ENCODE measurements at places on chromosomes 1 and 21.
A peak's percentile ranks its signal among the peaks of the same experiment; 100 is the strongest.

- no peak for DNase-seq
Measured at GRCh38 chr1:3501856-3502640, 47.6 kb downstream of the ARHGEF16 start.

DNA sequence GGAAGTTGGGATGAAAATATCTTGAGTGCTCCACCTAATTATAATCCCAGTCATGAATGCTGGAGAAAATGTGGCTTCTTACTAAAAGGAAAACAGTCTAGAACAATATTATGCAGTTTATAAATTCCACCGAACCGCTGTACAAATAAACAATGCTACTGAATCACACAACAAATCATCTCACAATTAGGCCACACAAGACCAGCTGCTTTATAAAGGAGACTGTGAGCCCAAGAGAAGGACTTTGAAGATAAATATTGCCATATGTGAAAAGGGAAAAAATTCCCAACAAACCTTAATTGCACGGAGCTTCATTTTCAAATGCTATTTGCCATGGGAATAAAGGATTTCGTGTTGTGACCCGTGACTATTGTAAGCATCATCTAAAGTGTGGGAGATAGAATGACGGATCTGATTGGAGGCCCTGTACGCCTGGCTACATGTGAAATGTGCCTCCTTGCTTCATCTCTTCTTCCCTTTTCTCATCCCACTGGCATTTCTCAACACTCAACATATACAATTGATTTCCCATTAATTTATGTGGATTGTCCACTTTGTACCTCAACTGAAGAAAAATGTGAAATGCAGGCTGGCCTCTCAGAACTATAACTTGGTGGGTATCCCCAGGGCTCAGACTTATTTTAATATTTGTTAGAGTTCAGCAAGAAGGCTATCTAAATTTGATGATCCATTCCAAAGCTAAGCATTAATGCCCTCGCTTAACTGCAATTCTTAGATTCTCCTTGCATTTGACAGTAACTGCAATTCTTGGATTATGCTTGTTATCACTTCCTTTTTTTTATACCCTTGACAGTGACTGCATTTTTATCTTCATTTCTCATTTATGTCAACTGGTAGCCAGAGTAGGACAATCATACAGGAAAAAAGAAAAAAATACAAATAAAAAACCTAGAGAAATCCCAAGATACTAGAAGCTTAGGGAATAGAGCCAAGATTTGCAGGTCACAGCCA, 122.3 kb downstream of the TGFB2 start:
- peak; percentile 59 for DNase-seq

DNA sequence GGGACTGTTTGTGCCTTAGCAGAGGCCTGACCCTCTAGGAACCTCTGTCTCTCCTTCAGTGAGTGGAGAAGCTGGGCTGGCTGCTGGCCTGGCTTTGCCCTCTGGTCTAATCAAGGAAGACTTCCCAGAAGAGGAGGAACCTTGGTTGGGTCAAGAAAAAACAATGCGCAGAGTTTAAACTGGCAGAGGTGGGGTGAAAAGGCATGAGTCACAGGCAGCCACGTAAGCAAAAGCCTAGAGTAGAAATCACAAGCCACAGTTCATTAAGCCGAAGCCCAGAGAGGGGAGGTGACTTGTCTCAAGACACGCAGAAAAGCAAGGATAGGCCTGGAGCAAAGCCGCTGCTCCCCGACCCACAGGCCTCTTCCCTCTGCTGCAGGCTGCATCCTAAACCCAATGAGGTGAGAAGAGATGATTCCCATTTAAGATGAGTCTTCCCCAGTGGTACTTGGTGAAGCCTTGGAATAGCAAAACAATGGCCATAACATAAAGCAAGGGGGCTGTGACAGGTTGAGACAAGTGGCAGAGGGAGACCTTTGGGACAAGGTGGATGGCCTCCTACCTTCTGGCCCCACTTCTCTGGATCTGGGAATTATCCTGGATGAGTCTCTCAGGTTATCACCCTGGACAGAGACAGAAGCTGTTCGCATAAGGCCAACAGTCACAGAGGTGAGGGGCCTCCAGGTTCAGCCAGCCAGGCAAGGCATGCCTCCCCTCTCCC, 7.7 kb downstream of the PDZK1IP1 start:
- DNase-seq, result no peak

DNA sequence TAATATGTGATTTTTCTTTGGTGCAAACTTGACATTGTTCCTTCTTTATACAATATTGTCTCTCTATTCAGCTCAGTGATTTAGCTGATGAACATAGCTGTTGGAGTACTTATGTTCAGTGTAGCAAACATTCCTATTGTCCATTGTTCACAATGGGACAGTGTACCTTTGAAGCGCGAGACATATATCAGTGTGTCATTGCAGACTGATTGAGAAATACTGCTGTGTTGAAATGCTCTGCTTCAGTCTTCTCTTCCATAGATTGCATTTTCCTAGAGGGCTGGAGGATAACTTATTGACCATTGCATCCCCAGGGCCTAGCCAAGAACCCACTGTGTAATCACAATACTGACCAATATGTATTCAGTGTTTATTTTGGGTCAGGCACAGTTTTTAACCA, 46.5 kb downstream of the HLX start:
- no peak for DNase-seq

- DNase-seq, result peak; percentile 44
Measured at GRCh38 chr1:9371391-9371935, 78.8 kb downstream of the SPSB1 start.

GRCh38 chr1:24027838-24028468, 47.8 kb upstream of the SRSF10 start:
- no peak for DNase-seq

DNA sequence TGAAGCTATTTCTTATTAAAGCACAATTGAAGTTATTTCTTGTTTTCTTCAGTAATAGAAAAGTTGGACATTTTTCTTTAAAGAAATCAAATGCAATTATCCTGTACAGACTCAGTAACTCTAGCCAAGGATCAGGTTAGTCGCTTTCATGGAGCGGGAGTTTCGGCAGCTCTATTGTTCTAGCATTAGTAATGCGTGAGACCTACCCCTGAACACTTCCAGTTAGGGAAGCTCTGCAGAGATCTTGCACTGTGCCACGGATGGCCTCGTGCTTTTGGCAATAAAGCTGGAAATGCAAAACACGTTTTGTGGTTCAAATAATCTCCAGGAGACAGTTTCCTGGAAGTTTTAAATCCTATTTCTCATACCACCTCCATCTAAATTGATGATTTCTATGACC, 488.4 kb downstream of the SETD4 start:
- no peak for DNase-seq

DNA sequence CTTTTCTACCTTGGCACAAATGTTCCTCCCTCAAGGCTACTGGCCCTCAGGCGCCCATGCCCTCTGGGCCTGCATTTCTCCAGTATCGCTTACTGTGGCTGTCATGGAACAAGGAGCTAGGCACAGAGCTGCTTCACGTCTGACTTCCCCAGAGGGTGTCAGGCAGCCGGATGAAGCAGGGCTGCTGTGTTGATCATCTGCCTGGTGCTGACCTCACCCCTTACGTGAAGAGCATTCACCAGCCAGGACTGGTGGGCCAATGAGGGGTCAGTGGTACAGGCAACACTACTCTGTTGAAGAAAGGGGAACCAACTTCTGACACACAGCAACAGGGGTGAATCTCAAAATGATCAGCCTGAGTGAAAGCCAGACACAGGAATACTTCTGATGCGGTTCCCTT, 215.5 kb upstream of the GALNT2 start:
- DNase-seq, result no peak

DNA sequence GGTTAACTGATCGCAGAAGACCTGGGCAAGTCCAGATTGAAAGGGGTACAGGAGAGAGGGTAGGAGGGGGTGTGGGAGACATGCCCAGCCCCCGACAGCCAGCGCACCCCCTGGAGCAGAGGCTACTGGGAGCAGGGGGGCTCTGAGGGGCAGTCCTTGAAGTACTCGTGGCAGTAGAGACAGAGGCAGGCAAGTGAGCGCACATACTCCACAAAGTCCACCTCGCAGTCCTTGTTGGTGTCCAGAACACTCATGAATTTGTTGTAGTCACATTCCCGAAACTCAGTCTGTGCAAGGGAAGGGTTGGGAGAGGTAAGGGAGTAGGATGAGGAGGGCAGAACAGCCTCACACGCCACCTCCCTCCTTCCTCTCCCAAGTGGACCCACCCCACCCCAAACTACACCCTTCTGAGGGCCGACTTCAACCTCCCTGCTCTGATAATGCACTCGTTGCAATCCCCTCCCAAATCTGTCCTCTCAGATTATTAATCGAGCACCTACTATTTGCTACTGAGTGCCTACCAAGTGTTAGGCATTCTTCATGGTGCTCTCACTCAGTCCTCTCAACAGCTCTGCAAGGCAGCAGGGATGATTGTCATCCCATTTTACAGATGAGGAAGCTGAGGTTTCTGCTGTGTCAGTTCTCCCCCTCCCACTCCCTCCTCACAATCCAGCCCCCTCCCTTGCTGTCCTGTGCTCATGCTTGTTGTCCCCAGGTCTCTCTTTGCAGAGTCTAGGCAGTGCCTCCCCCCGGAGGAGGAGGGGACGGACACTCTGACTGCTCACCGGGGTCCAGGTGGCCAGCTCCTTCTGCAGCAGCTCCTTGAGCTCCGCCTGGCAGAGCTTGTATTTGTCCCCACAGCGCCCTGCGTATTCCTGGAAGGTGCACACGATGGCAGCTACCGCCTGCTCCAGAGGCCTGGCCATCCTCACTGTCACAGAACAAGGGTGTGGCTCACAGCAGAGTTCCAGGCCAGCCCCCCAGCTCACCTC, 1.2 kb downstream of the S100A3 start:
- no peak for DNase-seq

GRCh38 chr1:111672331-111672730, 52.7 kb downstream of the RAP1A start:
- DNase-seq, result peak; percentile 4

DNA sequence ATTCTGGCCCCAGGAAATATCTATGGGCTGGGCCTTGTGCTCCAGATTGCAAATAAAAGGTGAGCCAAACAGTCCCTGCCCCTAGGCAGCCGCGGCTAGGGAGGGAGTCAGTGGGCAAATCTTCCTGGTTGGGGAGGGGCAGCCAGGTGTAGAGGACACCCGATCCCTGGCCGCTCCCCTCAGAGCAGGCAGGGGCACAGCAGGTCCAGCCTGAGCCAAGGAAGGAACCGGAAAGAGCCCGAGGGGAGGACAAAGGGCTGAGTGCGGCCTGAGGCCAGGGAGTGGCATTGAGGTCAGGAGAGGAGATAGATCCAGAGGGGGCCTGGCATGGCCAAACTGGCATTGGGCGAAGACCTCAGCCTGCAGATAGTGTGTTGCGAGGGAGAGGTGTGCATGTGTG, 36.6 kb upstream of the ARF1 start:
- no peak for DNase-seq

- DNase-seq, result no peak
Measured at GRCh38 chr1:30125021-30125820, 598.2 kb downstream of the MATN1 start.

DNA sequence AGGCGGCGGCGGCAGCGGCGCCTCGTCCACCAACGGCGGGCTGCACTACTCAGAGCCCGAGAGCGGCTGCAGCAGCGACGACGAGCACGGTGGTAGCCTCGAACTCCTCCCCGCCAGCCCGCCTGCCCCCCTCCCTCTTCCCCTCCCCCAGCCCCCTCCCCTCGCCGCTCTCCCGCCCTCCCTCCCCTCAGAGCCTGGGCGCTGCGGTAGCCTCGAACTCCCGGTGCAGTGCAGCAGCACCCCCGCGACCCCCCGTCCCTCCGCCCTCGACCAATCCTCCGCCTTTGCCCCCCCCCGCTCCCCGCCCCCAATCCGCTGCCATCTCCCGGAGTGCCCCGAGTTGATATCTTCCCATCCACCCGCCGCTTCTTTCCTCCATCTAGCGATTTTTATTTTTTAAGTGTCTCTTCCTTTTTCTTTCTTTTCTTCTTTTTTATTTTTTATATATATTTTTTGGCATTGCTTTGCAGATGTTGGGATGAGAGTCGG, 516 bp downstream of the RCOR3 start:
- DNase-seq, result no peak

DNA sequence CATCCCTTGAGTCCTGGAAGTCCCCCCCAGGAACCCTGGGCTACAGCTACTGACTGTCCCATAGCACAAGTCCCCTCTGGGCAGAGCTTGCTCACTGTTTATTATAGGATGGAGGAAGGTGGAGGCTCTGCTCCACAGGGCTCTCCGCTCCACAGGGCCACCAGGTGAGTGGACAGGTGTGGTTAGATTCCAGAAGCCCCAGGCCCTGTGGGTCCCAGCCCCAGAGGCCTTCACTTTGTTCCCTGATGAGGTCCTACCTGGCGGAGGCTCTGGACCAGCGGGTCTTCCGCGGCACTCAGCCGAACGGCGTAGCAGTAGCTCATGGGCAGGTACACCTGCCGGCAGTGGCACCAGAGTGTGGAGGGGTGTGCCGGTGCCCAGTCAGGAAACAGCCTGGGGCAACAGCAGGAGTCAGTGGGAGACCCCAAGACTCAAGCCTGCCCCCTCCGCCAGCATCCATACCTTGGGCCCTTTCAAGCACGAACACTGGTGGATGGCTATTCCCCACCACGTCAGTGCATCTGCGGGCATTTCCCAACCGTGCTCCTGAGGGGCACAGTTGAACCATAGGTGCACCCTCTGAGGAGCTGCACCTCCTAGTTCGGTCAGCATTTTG, 12.3 kb downstream of the LSS start:
- DNase-seq, result no peak

DNA sequence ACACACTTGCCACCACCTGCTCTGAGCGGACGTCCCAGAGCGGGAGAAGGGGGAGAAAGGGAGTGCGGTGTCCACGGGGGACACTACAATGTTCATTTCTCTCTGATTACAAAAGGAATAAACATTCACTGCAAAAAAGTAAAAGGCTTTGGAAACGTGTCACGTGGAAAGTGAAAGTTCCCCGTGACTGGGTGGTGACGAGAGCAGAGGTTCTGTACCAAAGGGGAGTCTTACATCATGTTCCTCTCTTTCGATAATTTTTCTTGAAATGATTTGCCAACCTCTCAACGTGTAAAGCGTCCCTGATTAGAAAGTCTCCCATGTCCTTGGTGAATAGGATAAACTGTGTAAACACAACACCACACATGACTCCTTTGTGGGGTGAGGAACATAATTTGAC, 22.0 kb upstream of the PRDM15 start:
- DNase-seq, result no peak

GRCh38 chr1:20717452-20718342, at the start of gene KIF17:
Gene KIF17 (minus strand): TSS chr1:20718007. CDS start chr1:20717706, 301 bp downstream.
- peak; percentile 39 for DNase-seq

DNA sequence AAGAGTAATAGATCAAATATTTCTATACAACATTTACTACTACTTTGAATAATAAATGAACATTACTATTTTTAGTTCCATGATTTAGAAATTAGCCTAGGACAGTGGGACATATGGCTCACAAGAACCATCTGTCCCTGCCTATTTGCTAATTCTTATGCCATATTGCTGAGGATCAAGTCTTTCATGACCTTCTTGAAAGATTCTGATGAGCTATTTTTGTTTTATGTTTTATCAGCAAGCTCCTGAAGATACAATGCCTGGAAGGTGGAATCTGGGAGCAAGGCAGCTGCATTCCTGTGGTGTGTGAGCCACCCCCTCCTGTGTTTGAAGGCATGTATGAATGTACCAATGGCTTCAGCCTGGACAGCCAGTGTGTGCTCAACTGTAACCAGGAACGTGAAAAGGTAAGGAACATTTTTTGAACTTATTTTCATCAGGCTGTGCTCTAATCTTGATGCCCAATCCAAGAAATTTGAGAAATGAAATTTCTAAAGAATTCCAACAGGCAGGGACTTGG, 326.7 kb downstream of the PAPPA2 start:
- no peak for DNase-seq

GRCh38 chr21:38712664-38713063, 93.1 kb upstream of the ETS2 start:
- no peak for DNase-seq

Data from AG04450 (cell line).